ENCODE measurements at places on chromosomes 1 and 21. TPM values are rescaled to one million over a fixed set of nuclear protein-coding genes. Genes with fewer than 3 reads are reported as not detected.

DNA sequence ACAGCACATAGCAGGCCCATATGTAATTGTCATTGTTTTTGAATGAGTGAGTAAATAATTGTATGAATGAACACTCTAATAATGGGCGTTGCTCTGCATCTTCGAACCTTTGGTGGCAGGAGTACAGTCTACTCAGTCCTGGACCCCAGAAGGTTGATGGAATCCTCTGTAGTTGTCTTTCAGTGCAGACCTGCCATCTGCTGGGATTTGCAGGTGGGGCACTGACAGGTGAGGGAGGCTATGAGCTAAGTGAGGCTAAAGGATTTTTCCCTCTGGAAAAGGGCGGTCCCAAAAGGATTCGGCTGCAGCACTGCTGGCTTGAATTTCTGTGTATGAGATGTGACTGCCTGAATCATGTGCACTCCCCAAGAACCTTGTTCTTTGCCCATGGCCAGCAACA lies 53.4 kb downstream of the PLXNA2 start:
- no peak for DNase-seq

- no peak for DNase-seq
Measured at GRCh38 chr1:232012773-232013386, 386.3 kb downstream of the DISC1 start.

DNA sequence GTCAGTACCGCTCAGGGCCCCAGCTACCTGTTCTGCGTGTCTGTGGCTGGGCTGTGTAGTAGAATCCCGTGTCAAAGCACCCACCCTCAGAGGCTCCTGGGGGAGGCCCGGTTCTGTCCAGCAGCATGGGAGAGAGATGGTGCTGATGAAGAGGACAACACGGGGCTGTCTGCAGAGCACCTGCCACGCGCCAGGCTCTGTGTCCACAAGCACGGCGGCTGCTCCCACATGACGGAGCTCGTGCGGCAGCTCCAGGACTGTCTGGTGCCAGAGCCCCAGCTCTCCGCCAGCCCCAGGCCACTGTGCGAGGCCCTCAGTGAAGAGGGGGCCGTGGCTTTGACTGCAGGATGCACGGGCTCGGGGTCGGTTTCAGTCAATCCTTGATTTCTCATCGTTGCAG lies 42.0 kb upstream of the TSPEAR start:
- no peak for DNase-seq

NUAK2 gene
- total RNA-seq: 5.7 TPM

GRCh38 chr1:33086384-33086850 lies 5.5 kb downstream of the AZIN2 start:
- DNase-seq: peak; percentile 40

DNA sequence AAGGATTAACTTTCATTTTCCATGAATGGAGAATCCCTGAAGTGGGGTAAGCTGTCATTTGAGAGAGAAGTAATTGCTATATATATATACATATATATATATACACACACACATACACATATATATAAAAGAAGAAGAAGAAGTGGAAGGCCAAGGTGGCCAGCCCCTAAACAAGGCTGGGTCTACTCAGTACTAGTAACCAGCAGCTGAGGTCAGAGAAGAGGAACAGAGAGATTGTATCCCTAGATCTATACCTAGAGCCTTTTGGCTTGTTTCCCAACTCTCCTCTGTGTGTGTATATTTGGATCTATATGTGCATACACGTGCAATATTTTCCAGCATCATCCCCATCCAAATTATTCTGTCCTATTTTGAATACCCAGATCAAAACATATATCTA lies 5.2 kb downstream of the TNFSF4 start:
- no peak for DNase-seq

All from mesothelial cell of epicardium (in vitro differentiated cells).